ENCODE measurements at places on chromosomes 1 and 21.

DNA sequence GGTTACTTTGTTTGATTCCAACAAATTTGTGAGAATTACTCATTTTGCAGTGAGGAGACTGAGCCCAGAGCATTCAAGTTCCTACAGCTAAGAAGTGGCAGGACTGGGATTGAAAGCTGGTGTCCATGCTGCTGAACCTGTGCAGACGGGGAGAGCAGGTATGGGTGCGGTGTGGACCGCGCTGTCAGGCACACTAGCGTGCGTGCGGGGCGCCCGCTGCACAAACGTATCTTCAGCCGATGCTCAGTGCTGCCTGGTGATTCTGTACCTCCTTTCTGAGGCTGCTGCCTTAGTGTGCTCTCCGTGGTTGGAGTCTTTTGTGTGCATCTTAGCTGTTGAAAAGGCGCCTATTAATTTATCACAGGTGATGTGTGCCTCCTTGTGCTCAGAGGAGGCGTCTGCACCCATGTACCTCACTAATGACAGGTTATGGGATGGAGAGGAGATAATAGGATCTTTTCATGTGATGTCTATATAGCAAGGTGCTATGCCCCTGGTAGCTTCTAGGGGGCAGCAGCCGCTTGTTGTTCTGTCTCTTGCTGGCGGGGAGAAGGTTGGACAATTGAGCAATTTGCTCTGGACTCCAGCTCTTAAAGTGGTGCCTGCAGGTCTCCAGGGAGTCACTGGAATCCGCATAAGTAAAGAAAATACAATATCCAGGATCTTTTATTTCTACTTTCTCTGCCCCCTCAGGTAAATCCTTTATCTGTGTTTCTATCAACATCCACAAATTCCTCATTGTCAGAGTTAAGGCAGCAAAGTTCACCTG, 32.5 kb downstream of the PEX14 start:
- DNase-seq: peak; percentile 54

DNA sequence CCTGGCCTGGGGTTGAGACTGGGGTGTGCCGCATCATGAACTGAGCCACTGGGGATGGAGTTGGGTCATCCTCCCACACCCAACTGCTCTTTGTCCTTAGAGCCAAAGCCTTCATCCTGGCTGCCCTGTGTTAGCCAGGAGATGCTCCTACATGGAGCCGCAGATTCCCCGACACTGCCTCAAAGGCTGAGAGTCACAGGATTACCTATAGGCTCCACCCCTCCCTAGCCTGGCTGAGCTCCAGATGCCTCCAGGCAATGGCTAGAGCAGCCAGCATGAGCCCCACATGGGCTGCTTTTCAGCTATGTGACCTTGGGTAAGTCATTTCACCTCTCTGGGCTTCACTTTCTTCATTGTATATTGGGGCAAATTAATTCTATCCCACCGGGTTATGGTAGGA, 119.9 kb upstream of the POU3F1 start:
- DNase-seq: no peak

GRCh38 chr1:232904566-232904965, 45.8 kb upstream of the NTPCR start:
- DNase-seq: no peak

GRCh38 chr1:4048076-4048475, 148.0 kb upstream of the C1orf174 start:
- DNase-seq: no peak

- DNase-seq: no peak
Observed at GRCh38 chr1:41368801-41369200, 7.6 kb downstream of the FOXO6 start.

- DNase-seq: no peak
Observed at GRCh38 chr1:74683656-74684055, 10.1 kb upstream of the ERICH3 start.

DNA sequence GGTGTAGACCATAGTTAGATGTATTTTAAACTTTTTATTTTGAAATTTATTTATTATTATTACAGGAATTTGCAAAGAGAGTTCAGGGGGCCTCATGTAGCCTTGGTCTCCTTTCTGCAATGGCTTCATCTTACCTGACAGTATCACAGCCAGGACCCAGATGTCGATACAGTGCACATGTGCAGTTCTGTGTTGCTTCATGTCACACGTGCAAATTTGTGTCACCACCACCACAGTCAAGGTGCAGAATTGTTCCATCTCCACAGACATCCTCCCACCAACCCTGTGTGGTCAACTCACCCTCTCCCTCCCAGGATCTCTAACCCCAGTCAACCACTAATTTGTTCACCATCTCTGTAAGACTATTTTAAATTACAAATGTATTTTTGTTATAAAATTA, 184.5 kb downstream of the CAMTA1 start:
- DNase-seq: no peak

- DNase-seq: no peak
Observed at GRCh38 chr1:62869217-62869754, 85.4 kb downstream of the ATG4C start.

GRCh38 chr21:46171996-46172862, 12.0 kb downstream of the SPATC1L start:
- DNase-seq: no peak

- DNase-seq: no peak
Observed at GRCh38 chr1:58576727-58577653, at the start of gene TACSTD2. TACSTD2 (minus strand) TSS chr1:58577252; CDS start chr1:58577156, 96 bp downstream.

- peak; percentile 51 for DNase-seq
Observed at GRCh38 chr1:111656086-111657017, 36.8 kb downstream of the RAP1A start.

- DNase-seq: no peak
Observed at GRCh38 chr1:64940025-64940424, 26.3 kb downstream of the JAK1 start.

GRCh38 chr21:42503711-42504110, 7.7 kb upstream of the RSPH1 start:
- no peak for DNase-seq

- DNase-seq: no peak
Observed at GRCh38 chr1:94602802-94603625, 61.5 kb upstream of the F3 start.

GRCh38 chr1:177820213-177820612, 149.6 kb downstream of the SEC16B start:
- no peak for DNase-seq

DNA sequence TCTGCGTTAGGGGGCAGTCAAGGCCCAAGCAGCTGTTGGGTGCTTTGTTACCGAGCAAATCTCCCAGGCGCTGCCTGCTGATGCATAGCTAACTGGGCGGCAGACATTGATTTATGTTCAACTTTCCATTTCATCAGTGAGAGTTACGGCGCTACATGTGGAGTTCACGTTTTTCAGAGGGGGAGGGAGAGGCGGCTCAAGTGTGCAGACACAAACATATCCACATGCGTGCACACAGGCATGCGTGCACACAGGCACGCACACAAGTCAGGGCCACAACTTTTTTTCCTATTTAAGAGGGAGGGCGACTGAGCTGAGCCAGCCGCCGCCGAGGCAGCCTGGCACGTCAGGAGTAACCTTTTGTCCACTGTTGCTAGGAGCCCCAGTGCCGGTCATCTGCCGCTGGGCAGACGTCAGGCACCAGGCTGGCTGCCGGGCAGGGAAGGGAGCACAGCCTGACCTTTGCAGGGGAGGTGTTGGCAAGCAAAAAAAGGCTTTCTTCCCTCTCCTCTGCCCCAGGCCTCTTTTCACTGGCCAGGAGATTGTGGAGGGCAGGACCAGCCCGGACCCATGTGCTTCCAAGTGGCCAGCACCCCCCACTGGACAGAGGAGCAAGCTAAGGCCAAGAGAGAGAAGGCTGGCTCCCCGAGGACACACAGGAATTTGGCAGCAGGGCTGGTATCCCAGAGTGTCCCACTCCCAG, 73.3 kb downstream of the MRPL37 start:
- peak; percentile 85 for DNase-seq

GRCh38 chr1:39196244-39197215, 8.0 kb upstream of the MACF1 start:
- DNase-seq: no peak

- no peak for DNase-seq
Observed at GRCh38 chr1:118948351-118948750, 39.8 kb downstream of the TBX15 start.

DNA sequence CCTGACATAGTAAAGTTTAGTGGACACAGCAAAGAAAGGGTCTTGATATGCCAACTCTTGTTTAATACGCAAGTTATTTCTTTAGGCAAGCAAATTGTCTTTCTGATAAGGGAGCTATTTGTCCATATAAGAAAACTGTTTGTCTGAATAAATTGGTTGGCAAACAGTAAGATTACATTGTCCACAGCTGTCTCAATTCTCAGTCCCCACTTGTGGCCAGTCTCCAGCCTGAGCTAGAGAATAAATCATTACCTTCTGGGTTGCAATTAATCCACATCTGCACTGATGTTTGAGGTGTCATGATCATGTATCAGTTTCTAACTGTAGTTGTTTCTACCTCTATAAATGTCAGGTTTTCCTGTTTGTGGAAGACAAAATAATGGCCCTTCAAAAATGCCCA, 60.0 kb upstream of the TNR start:
- no peak for DNase-seq

GRCh38 chr1:12057382-12057781, 5.7 kb upstream of the TNFRSF8 start:
- no peak for DNase-seq

DNA sequence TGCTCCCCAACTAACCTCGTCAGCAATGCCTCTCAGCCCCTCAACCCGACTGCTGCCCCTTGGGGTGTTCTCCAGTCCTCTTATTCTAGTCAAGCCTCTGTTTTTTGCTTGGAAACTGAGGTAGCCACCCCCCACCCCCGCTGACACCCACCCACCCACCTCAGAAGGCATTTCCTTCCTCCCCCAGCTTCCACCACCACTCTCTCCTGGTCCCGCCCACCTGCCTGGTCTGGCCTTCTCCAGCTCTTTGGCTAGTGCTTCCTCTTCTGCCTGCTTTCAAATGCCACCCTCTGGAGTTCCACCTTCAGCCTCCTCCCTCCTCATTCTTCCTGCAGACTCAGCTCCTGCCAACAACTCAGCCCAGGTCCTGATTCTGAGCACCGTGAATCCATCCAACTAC, 35.3 kb downstream of the OLFML2B start:
- no peak for DNase-seq

GRCh38 chr1:205319081-205320018, 2.2 kb downstream of the NUAK2 start:
- DNase-seq: peak; percentile 71

DNA sequence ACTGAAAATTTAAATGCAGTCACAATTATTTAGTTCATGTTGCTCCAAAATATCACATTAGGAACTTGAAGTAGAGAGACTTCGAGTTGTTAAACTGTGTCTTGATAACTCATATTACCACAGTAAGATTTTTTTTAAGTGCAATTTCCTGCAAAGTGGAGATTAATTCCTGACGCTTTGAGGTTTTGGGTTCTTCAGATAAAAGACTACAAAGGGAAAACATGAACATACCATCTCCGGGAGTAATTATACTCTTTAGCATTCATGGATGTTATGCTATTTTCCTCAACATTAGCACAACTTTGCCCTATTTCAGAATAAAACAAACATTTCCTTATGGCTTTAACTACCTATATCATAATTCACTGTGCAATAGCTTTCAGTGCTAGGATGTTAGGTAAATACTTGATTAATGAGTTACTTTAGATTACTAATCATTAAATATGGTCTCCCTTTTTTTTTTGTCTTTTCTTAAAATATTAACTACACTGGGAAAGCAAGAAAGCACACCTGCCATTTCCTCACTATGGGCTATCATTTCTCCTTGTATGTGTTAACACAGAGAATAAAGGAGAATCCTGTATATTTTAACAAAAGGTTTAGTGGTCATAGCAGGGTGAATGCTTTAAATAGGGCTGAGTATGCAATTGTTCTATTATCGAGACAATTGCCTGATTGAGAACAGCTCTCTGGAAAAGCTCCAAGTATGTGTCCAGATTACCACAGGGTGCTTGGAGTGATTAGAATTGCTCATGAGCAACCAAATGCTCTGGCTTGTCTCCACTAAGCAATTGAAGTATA, 252.5 kb upstream of the C1orf105 start:
- DNase-seq: no peak

GRCh38 chr1:245969283-245969682, 537.8 kb downstream of the SMYD3 start:
- no peak for DNase-seq

DNA sequence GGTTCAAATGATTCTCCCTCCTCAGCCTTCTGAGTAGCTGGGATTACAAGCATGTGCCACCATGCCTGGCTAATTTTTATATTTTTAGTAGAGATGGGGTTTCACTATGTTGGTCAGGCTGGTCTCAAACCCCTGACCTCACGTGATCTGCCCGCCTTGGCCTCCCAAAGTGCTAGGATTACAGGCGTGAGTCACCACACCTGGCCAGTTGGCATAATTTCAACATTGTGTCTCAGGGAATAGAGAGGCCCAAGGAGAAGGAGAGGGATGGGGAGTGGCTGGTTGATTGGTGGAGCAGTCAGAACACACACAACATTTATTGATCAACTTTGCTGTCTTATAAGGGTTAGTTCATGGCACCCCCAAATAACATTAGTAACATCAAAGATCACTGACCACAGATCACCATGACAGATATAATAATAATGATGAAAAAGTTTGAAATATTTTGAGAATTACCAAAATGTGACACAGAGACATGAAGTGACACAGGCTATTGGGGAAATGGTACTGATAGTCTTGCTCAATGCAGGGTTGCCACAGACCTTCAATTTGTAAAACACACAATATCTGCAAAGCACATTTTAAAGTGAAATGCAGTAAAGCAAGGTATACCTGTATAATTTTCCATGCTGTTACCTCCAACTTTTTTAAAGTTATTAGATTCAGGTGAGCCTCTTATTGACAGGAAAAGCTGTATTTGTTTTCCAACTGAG, 15.8 kb upstream of the CYB5R1 start:
- DNase-seq: no peak

DNA sequence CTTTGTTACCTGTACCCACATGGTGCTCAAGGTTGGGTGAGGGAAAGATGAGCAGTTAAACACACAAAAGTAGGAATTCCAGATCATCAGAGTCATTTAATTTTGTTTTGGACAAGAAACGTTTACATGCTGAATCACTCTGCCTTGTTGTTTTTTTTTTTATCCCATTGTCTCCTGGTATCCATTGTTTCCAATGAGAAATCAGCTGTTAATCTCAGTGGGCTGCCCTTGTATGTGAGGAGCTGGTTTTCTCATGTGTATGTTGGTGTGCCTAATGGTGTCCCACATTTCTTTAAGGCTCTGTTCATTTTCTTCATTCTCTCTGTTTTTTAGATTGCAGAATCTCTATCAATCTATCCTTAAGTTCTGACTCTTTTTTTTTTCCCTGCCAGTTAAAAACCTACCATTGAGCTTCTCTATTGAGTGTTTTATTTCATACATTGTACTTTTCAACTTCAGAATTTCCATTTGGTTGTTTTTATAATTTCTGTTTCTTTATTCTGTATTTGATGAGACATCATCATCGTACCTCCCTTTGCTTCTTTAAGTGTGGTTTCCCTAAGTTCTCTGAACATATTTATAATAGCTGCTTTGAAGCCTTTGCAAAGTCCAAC, 8.8 kb upstream of the OBSCN start:
- no peak for DNase-seq
